ENCODE measurements at places on chromosomes 7 and 10. TPM values are rescaled to one million over a fixed set of nuclear protein-coding genes. Genes with fewer than 3 reads are reported as not detected.

The SLC16A9 gene
- 16.1 TPM for total RNA-seq

The PNLIPRP2 gene
- not detected for total RNA-seq

The CALHM1 gene
- 0.23 TPM for total RNA-seq

The PLCE1 gene
- 10.6 TPM for total RNA-seq

The GRM8 gene
- total RNA-seq, result 28.4 TPM

The ARHGEF35 gene
- total RNA-seq, result 1.4 TPM

Measured in diencephalon (tissue), 1 donor.